ENCODE measurements at places on chromosomes 6 and 20. TPM values are rescaled to one million over a fixed set of nuclear protein-coding genes. Genes with fewer than 3 reads are reported as not detected.

DNA sequence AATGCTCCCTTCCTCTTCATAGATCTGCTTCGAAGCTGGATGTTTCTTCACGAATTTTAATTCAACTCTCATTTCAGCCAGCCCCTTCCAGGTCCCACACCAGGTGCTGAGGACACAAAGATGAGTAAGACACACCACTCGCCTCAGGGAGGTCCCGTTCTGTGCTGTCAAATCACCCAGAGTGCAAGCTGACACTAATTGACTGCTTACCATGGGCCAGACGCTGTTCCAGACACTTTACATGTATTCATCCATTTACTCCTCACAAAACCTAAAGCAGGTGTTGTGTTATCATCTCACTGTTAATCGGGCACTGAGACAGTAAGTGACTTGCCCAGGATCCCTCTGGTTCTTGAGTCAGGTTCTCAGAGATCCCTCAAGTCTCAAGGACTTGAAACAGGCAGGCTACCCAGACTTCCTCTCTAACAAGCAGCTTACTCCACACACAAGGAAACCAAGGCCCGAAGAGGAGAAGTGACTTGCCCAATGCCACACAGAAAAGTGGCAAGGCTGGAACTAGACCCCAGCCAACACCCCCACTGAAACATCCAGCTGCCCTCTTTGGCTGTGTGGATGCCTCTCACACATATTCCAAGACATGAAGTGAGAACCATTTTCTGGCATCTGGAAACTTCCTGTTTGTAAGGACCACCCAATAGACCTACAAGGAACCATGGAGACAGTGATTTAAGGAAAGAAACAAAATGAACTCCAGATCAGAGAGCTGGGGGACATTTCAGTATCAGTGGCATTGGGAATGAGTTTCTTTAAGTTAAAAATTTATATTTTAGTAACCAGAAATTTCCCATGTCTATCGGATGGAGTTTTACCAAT is 174.5 kb downstream of the CDC5L start:
- DNase-seq, result peak; percentile 38

The NEU1 gene
- total RNA-seq, result 66.9 TPM

- DNase-seq, result no peak
Observed at GRCh38 chr6:88626460-88626859, 337.0 kb downstream of the RNGTT start.

GRCh38 chr6:22883061-22883717 is 313.8 kb downstream of the HDGFL1 start:
- DNase-seq, result no peak

DNA sequence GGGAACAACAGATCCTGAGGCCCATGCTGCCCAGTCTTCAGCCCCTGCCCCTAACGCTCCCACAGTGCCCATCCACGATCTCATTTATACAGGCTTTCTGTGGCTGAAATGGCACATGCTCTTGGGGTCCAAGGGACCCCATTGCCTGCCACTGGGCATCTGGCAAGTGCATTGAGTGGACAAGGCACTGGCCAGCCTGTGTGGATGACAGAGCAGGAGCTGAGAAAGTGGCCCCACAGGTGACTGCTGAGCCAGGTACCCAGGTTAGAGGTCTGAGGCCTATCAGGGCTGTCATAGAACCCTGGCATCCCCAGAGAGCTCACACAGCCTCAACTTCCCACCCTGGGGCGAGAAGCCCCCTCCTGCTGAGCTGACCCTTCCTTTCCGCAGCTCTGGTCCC is 86.0 kb upstream of the NXT1 start:
- DNase-seq, result no peak

The ZNF512B gene
- total RNA-seq, result 19.2 TPM

The BACH2 gene
- 6.9 TPM for total RNA-seq

- no peak for DNase-seq
Observed at GRCh38 chr20:400128-400453, 8.0 kb upstream of the RBCK1 start.

- DNase-seq, result no peak
Observed at GRCh38 chr6:107866606-107867301, 42.6 kb upstream of the SCML4 start.

- DNase-seq, result no peak
Observed at GRCh38 chr20:46621492-46621891, 29.8 kb downstream of the SLC13A3 start.

- DNase-seq, result no peak
Observed at GRCh38 chr6:99879431-99879830, 114.6 kb downstream of the MCHR2 start.

GRCh38 chr20:50592282-50593004 is 82.3 kb downstream of the PTPN1 start:
- DNase-seq, result no peak

The GGTLC1 gene
- not detected for total RNA-seq

GRCh38 chr6:1178590-1178989 is 133.3 kb upstream of the FOXQ1 start:
- no peak for DNase-seq
